ENCODE measurements at places on chromosomes 3 and 15.

DNA sequence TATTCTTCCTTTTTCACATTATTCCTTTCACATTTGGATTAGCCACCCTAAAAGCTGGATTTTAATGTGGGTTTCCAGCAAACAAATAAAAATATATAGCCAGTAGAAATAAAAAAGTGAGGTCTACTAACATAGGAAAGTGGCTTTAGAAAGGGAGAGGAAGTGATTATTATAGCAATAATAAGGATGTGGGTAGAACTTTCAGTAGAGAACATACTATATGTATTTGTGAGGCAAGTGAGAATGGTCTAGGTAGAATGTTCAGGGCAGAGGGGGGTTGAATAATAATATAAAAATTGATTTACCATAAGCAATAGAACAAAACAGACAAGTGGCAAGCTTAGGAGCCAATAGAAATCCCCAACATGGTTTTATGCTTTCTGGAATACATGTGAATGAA is 88.6 kb downstream of the NR1I2 start:
- DNase-seq = no peak

DNA sequence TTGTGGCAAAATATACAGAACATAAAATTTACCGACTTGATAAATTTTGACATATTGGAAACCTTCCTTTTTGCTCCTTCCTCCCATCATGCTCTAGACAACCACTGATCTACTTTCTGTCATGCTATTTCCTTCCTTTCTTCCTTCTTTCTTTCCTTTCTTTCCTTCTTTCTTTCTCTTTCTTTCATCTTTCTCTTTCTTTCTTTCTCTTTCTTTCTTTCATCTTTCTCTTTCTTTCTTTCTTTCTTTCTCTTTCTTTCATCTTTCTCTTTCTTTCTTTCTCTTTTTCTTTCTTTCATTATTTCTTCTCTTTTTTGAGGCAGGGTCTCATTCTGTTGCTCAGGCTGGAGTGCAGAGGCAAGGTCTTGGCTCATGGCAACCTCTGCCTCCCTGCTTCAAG is 8.9 kb upstream of the TMEM45A start:
- DNase-seq = no peak

GRCh38 chr15:40409366-40409765 is 3.8 kb downstream of the IVD start:
- no peak for DNase-seq

DNA sequence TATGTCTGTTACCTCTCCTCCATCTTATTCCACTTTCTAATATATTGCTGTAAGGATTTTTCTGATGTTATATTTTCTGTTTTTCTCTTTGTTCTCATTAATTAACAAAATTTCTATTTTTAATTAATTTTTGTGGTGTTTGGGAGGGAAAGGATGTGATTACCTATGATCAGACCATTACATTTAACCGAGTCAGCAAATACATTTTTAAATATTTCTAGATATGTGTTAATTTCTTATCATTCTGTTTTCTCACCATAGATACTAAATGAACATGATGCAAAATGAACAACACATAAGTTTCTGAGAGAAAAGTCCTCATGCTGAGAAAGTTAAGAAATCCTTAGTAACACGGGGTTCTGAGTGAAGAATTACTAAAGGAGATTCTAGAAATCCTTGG is 80.6 kb upstream of the P2RY1 start:
- DNase-seq = no peak

- no peak for DNase-seq
Measured at GRCh38 chr15:96428742-96429141, 98.2 kb downstream of the NR2F2 start.

- DNase-seq = no peak
Measured at GRCh38 chr3:23949784-23950183, 4.7 kb downstream of the NR1D2 start.

DNA sequence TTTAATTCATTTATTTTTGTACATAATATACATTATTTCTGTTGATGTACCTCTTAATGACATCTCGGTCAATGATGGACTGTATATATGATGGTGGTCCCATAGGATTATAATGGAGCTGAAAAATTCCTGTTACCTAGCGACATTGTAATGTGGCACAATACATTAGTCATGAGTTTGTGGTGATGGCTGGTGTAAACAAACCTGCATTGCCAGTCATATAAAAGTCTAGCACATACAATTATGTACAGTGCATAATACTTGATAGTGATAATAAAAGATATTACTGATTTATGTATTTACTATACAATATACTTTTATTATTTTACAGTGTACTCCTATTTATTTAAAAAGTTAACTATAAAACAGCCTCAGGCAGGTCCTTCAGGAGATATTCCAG is 15.1 kb downstream of the TTC14 start:
- no peak for DNase-seq

DNA sequence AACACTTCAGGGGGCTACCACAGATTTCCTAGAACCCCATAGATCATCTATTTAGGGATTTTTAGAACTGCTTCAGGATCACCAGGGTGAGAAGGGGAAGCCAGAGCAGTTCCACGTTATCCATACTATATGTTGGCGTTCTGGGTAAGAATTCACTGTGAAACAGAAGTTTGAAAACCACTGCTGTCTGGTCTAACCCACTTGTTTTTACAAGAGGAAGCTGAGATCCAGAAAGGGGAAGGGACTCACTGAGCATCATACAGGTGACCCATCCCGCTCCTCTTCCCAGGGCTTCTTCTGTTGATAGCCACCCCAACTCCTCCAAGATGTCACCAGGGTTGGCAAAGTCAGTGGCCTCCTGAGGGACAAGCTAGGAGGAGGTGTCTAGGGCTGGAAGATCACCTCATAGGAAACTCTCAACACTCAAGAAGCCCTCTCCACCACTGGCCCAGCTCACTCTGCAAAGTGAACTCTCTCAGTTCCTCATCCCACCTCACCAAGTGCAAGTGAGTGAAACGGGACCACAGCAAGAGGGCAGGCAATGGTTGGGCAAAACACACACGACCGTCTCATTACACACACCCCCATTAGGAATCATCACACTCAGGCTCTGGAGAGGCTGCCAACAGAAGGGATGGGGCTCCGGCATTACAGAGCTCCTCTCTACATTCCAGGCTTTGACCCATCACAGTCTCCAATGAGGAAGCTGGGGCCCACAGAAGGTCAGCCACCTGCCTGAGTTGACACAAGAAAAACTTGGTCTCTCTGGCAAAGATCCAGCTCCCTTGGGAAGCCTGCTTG is 1.8 kb downstream of the DAPK2 start:
- DNase-seq = no peak

DNA sequence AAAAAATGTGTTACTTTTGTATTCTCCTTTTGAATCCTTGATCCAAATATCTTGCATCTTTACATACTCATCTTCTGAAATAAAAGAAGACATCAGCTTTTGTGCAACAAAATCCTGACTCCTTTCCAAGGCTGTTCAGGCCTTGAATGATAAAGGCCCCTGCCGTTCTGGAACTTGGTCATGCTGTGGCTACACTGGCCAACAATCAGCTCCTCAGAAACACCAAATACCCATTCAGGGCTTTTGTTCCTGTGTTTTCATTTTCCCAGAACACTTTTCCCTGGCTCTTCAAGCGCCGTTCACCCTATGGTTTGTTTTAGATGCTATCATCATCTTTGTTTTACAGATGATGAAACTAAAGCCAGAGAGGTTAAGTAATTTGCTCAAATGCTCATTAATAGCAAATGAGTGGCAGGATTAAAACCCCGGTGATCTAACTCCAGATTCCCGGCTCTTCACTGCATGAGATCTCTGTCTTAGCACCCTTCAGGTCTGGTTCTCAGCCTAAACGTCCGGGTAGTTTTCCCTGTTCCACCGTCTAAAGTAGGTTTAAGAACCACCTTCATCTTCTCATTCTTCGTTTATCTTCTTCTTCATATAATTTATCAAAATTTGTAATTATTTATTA is 58.3 kb downstream of the EPHA3 start:
- no peak for DNase-seq

- DNase-seq = peak; percentile 49
Measured at GRCh38 chr15:27418726-27419125, 447.7 kb downstream of the GABRG3 start.

DNA sequence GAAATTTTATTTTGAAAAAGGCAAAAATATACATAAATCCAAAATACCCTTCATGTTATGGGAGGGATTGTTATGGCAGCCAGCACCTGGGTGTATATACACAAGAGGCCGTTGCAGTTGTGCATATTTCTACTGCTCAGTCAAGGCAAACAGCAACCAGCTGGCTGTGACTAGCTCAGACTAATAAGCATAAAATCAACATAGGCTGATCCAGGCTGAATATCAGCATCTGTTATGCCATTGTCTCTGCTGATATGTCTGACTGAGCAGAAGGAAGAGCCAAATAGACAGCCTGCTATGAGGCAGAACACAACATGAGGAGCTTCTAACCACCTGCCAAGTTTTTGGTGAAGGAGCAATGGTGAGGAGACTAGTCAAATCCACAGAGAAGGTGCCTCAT is 457.5 kb upstream of the ALCAM start:
- DNase-seq = peak; percentile 96

DNA sequence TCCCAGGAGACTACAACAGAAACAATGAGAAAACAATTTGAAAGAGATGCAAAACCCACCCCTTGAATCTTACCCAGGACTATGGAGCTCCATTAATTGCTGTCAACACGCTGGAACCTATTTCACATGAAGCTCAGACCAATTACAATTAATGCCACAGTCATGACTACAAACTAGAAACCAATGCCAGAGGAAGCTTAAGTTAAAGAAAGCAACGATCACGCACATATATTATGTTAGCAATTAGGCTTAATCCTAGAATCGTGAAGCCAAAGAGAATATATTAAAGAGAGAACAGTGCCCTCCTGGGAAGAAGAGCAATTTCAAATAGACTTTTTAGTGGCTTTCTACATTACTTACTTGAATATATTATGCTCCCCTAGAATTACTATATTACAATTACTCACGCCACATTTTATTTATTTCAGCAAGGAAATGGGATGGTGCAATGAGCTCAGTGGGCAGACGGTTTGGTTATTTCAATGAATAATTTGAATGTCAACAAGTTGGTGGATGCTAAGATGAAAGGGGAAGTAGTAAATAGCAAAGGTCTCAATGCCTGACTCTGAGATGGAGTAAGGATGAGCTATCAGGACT is 125.5 kb downstream of the GREM1 start:
- no peak for DNase-seq

DNA sequence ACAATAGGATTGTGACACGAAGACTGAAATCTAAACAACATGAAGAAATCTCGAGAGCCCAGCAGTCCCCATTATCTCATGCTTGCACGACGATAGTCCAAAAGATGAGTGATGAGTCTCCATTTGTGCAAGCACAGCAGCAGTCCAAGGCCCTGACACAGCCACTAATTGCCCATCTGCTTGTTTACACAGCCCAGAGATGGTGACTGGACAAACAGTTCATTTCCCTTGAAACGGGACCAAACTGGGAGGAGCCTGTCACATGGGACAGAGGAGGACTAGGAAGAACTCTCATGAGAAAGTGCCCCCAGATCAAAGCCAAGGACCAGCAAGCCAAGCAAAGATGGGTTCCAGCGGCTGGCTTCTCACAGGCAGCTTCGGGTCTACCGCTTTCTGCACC is 121.0 kb downstream of the GREM1 start:
- DNase-seq = no peak

DNA sequence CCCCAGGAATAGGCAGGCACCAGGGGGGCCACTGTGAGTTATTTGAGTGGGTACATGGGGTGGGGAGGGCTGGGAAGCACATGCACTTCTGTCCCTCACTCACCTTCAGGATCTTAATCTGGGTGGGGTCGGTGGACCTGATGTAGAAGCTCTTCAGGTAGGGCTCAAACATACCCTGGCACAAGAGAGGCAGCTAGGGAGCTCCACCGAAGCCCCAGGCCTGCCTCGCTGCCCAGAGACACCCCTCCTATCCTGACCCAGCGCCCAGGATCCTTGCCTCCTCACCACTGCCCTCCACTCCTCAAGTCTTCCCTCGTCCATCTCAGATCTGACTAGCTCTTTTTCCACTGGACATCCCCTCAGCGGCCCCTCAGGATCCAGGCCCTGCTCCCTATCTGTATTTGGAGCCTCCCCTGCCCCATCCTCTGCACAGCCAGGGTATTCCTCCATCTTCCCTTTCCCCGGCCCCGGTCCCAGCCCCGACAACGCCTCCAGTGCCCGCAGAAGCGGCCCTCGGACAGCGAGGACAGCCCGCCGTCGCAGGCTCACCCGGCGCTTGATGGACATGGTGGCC is 30.0 kb downstream of the AP3B2 start:
- DNase-seq = no peak

- no peak for DNase-seq
Measured at GRCh38 chr3:27425896-27426565, 56.8 kb upstream of the NEK10 start.

- DNase-seq = no peak
Measured at GRCh38 chr15:85316244-85316934, 64.0 kb upstream of the AKAP13 start.

- DNase-seq = no peak
Measured at GRCh38 chr3:17356585-17356984, 385.8 kb downstream of the TBC1D5 start.

DNA sequence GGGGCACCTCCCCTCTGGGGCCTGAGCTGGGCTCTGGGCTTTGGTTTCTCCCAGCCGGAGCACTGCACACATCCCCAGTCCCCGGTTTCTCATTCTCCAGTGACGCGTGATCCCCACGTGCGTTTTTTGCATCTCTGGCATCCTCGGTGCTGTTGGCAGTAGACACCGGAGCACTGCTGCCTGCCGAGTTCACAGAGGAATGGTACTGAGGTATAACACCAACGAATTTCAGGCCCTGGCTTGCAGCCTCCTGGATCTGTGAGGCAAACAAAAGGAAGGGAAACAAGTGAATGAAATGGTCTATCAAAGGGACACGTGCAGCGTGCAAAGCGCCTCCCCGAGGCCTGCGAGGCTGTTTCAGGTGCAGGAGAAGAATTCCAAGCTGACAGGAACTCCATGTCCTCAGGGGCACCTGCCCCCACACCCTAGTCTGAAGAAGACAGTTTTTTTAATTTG is 112.9 kb downstream of the OXNAD1 start:
- no peak for DNase-seq

- no peak for DNase-seq
Measured at GRCh38 chr3:130935761-130936492, 42.0 kb downstream of the ATP2C1 start.

DNA sequence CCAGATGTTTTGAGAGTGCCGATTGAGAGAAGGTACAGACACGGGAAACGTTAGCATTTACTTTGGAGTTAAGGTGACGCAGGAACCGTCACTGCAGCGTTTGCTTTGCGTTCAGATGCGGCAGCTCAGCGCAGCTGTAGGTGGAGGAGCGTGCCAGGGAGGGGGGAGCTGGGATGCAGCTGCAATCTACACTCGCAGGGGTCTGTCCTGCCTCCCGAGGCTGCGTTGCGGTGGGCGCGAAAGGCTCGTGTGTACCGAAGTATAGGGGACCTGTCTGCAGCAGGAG is 425 bp upstream of the FYTTD1 start:
- peak; percentile 79 for DNase-seq

DNA sequence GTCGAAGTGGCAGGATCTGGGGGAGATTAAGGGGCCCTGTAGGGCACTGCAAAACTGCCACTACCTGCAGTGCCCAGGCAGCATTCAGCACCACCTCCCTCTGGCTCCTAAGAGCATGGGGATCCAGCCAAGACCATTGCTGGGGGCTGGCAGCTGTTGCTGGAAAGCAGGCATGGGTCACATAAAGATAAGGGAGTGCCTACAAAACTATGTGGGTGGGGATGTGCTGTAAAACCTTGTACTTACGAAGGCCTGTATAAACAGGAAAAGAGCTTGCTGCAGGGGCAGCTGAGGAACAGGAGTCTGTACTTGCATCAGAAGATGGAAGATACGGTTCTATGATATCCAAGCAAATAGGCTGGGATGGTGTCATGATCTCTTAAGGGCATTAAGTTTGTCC is 27.1 kb downstream of the IL20RB start:
- DNase-seq = no peak

GRCh38 chr15:56760186-56760585 is 26.9 kb upstream of the ZNF280D start:
- no peak for DNase-seq

- no peak for DNase-seq
Measured at GRCh38 chr3:14548321-14548729, 8.2 kb upstream of the GRIP2 start.
